ENCODE measurements at places on chromosomes 2 and 18. TPM values are rescaled to one million over a fixed set of nuclear protein-coding genes. Genes with fewer than 3 reads are reported as not detected.

- H3K4me1 ChIP-seq, result no peaks in the 10 kb centered on the region
- H3K27ac ChIP-seq, result no peak overlapping the region
- H3K4me3 ChIP-seq, result no peak overlapping the region
- no peaks in the 10 kb centered on the region for H3K27me3 ChIP-seq
Measured at GRCh38 chr2:151520976-151521375, 111.3 kb downstream of the RIF1 start.

DNA sequence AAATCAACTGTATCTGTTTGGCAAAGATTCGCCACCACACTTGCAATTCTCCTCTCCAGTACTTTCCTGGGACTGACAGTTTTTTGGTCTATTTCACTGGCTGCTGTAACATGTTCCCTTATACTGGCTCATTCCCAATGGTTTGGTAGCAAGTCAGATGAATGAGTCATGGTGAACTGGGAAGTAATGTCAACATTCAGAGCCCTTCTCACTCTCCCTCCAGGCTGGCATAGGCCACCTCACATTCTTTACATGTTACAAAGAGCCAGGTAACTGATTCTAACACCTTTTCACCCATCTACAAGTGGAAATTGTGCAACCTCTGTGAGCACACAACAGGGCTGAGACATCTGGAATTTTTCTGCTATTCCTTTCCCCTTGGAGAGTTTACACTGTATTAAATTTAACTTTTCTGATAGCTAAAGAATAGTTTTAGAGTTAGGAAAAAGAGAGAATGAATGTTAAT is 111.3 kb upstream of the TLK1 start:
- H3K4me3 ChIP-seq, result no peak overlapping the region
- no peak overlapping the region for H3K27ac ChIP-seq
- no peaks in the 10 kb centered on the region for H3K27me3 ChIP-seq
- DNase-seq, result peak; percentile 59
- H3K36me3 ChIP-seq, result no peaks in the 10 kb centered on the region
- no peaks in the 10 kb centered on the region for H3K4me1 ChIP-seq

Gene ALK
- 1.00 TPM for total RNA-seq

- no peak overlapping the region for H3K27ac ChIP-seq
- no peaks in the 10 kb centered on the region for H3K27me3 ChIP-seq
- H3K4me3 ChIP-seq, result no peak overlapping the region
- no peaks in the 10 kb centered on the region for H3K4me1 ChIP-seq
- DNase-seq, result no peak
Measured at GRCh38 chr2:199833525-199833924, 17.5 kb downstream of the FTCDNL1 start.

Gene LIMS2
- total RNA-seq, result 1.4 TPM

GRCh38 chr18:25248755-25249154 is 103.2 kb downstream of the ZNF521 start:
- DNase-seq, result no peak
- H3K4me3 ChIP-seq, result no peak overlapping the region
- no peak overlapping the region for H3K27ac ChIP-seq
- H3K36me3 ChIP-seq, result no peaks in the 10 kb centered on the region
- no peaks in the 10 kb centered on the region for H3K27me3 ChIP-seq

- H3K27me3 ChIP-seq, result no peaks in the 10 kb centered on the region
- no peak overlapping the region for H3K27ac ChIP-seq
- no peak overlapping the region for H3K4me3 ChIP-seq
Measured at GRCh38 chr2:22801071-22801470, 583.9 kb upstream of the KLHL29 start.

DNA sequence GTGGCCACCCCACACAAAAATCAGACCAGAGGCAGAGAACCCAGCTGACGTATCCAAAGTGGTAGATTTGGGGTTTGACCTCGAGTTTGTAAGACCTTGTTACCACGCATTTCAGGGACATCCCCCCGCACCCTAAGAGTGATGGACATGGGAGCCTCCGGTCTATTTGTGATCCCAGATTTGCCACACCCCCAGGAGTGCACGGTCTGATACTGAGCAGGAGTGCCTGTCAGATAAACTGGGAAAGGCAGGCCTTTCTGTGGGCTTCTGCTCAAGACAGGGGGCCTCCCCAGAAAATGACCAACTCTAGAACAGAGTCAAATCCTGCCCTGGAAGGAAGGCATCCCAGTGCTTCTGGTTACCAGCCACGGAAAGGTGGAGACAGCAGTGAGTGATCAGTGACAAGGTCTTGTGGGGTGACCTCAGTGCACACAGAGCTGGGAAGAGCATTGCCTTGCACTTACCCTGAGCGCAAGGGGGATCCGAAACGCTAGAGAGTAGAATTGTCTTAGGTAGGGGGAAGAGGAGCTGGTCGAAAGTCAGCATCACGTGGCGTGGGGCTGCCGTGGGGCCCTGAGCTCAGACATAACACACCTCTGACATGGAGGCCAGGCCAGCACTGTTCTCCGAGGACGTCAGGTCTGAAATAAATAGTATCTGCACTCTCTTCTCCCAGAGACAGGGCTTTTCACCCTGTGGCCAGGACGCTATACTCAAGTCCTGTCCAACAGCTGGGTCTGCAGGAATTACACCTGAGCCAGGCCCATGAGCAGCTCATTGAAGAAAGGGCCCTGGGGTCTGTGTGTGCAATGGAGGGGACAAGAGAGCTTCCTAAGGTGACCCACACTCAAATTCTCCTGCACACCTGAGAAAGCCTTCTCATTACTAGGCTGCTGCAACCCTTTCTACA is 242.4 kb upstream of the SALL3 start:
- peak; percentile 14 for DNase-seq
- no peak overlapping the region for H3K4me3 ChIP-seq
- no peak overlapping the region for H3K27ac ChIP-seq
- H3K27me3 ChIP-seq, result no peaks in the 10 kb centered on the region
- no peaks in the 10 kb centered on the region for H3K36me3 ChIP-seq

DNA sequence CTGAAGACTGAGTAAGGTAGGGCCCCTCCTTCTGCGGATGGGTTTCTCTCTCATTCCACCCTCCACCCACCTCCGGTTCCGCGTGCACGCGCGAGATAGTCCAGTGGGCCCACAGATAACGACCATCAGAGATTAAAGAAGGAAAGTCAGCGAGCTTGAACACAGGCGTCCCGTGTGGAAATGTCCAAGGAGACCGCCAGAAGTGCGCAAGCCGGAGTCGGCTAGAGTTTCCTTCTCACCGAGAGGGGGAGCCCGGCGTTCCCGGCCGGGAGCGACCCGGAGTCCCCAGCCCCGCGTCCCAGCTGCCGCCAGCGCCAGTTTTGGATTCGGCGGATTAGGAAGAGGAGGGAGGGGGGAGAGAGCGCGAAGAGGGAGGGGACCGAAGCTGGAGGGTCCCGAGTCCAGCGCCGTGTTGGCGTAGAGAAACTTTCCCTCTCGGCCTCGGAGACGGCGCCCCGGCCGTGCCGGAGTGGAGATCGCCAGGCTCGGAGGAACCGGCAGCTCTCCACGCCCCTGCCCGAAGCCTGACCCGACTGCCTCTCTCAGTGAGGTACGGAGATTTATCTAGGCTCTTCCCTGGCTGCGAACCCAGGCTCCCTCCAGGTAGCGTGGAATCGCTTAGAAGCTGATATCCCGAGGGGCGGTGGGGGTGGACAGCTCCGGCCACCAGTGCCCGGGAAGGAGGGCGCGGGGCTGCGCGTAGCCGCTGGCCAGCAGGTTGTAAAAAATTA is at the start of gene GULP1:
Gene GULP1, plus strand, starts transcription at position 258 of the 731 bp plus-strand sequence. CDS start 185,829 bp downstream, outside the sequence.
- no peaks in the 10 kb centered on the region for H3K36me3 ChIP-seq
- peak; percentile 82 for DNase-seq
- H3K4me3 ChIP-seq, result peak within 1 kb of the TSS; percentile 60
- H3K4me1 ChIP-seq, result peaks cover 12% of the 10 kb centered on the region
- H3K27ac ChIP-seq, result peak within 1 kb of the TSS; percentile 62
- no peaks in the 10 kb centered on the region for H3K27me3 ChIP-seq

Gene APCDD1
- 7.9 TPM for total RNA-seq

DNA sequence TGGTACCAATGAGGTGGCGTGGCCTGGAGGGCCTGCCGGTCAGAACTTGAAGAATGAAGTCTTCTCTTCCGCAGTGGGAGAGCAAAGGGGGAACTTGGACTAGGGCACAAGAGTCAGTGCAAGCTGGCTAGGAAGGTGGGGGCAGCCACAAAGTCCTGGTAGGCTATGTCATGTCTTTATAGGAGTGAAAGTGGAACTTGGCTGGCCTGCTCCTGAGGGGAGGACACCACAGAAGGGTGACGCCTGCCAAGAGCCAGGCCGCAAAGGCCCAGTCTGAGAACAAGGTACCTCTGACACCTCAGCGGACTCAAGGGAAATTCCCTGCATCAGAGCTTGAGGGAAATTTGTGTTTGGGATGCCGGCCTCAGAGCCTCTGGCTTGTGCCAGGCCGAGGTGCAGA is 32.2 kb upstream of the MAP3K20 start:
- no peaks in the 10 kb centered on the region for H3K27me3 ChIP-seq
- peaks cover 2% of the 10 kb centered on the region for H3K4me1 ChIP-seq
- H3K27ac ChIP-seq, result no peak overlapping the region
- no peaks in the 10 kb centered on the region for H3K36me3 ChIP-seq
- peak; percentile 41 for DNase-seq

- H3K4me1 ChIP-seq, result peaks cover 6% of the 10 kb centered on the region
- DNase-seq, result no peak
- no peak overlapping the region for H3K4me3 ChIP-seq
- H3K36me3 ChIP-seq, result no peaks in the 10 kb centered on the region
Measured at GRCh38 chr2:231298091-231298490, 97.4 kb upstream of the B3GNT7 start.

GRCh38 chr18:13175754-13176210 is 42.8 kb upstream of the LDLRAD4 start:
- no peak overlapping the region for H3K27ac ChIP-seq
- no peak overlapping the region for H3K4me3 ChIP-seq
- H3K27me3 ChIP-seq, result no peaks in the 10 kb centered on the region
- no peaks in the 10 kb centered on the region for H3K4me1 ChIP-seq
- no peaks in the 10 kb centered on the region for H3K36me3 ChIP-seq
